Left renal pelvis (tissue), 4 donors: ENCODE measurements at places on chromosomes 16 and 17.

GRCh38 chr17:1532836-1533602, 16.6 kb upstream of the INPP5K start:
- no peak for DNase-seq

GRCh38 chr16:85712801-85713200, 24.0 kb upstream of the GINS2 start:
- DNase-seq: no peak

GRCh38 chr16:79328402-79329165, 272.0 kb downstream of the MAF start:
- DNase-seq: no peak

GRCh38 chr16:83403761-83404160, 404.0 kb upstream of the HSBP1 start:
- DNase-seq: no peak

DNA sequence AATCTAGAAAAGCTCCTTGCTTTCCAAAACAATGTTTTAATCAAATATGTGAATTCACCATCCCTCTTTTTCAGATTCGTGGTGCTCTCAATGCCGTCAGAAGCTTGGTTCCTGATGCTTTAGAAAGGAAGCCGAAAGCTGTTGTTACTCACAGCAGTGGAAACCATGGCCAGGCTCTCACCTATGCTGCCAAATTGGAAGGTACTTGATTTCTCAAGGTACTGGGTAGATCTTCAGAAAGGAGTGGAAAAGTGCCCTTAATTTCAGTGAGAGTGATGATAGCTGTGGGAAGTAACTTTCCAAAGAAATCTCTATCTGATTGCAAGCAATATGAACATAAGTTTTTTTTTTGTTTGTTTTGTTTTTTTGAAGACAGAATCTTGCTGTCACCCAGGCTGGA, 14.0 kb downstream of the SRR start:
- DNase-seq: no peak

DNA sequence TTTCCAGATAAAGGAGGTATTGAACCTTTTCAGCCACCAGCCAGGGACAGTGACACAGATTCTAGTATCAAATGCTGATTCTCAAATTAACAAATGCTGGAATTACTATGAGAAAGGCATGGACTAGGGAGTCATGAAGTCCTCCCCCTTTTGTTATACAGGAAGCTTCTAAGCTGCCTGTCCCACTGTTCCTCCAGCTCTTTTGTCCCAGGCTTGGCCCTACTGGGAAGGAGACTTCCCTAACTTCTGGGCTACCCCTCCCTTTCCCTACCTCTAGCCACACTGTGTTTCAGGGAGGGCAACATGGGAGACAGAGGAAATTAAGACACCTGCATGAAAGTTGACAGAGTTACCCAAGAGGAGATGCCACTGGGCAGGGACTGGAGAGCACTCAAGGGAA, 192.5 kb downstream of the CDH13 start:
- DNase-seq: no peak

- no peak for DNase-seq
Measured at GRCh38 chr16:84009282-84009681, 33.3 kb downstream of the SLC38A8 start.

DNA sequence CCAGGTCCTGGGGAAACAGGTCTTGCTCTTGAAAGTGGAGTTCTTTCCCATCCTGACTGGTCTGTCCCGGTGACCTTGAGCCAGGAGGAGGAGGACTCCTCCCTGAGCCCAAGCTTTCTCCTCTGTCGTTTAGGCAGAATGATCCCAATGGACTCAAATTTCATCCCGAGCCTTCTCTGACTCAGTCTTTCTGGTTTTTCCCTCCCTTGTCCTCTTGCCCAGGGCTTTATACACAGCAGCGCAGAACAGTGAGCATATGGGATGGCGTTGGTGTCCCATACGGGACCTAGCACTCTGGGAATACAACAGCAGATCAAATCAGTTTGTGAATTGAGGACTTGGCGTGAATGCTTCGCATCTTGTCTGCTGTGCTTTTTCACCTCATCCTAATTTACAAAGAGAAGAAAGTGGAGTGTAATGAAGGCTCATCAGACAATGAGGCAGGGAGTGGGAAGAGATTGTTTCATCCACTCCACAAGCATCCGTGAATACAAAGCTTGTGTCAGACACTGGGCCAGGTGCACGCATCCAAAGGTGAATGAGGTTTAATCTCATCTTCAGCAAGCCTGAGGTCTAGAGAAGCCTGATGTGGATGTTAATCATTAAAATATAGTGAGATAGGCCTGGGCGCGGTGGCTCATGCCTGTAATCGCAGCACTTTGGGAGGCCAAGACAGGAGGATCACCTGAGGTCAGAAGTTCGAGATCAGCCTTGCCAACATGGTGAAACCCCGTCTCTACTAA, 1.1 kb upstream of the XYLT1 start:
- DNase-seq: no peak

DNA sequence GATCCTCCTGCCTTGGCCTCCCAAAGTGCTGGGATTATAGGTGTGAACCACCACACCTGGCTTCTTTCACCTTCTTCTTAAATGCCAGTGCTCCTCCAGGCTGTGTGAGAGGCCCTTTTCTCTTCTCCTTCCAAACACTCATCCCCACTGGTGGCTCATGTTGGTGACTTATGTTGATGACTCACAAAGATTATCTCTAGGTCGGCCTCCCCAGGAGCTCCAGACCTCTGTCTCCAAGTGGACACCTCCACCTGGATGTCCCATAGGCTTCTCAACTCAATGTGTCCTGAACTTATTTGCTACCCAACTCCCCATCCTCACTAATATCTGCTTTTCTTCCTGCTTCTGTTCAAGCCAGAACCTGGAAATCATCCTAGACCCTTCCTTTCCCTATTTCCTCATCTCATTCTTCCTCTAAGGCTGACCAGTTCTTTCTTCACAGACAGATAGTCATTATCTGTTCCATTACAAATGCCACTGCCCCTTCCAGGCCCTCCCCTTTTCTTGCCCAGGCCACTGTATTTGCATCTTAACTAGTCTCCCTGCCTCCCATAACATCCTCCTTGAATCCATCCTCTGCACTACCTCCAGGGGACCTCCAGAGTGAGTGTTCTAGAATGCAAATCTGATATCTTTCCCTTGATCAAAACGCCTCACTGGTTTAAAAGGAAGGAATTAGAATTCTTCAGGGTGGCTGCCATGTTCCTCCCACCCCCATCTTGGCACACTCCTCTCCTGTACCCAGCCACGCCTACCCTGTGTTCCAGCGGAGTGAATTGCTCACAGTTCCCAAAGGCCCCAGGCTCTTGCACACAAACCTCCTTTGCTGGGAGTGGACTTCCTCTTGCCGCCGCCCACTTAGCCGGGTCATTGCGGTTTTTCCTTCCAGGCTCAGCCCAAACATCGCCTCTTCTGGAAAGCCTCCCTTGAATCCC, 34.8 kb upstream of the FBXO47 start:
- DNase-seq: peak; percentile 23

DNA sequence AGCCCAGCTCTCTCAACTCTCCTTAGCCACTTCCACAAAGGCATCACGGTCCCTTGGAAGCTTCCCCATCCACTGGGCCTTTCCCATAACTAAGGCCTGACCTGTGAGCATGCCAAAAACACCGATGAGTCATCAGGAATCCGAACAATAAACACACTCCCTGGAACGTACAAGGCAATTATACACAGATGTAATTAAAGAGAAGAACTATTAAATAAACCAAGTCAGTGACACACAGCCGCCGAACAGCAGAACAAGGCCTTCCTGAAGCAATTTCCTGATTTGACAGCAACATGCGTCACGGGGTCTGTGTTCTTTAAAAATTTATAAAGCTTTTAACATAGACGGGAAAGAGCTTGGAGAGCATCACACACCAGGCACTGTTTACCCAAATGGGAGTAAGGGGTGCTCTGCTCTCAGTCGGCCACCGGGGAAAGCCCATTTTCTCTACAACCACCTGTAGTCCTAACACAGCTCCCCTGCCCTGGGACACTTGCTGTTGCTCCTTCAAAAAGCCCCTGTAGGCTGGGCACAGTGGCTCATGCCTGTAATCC, 29.4 kb downstream of the COG7 start:
- no peak for DNase-seq

GRCh38 chr16:56767024-56767423, 37.1 kb downstream of the NUP93 start:
- DNase-seq: no peak

DNA sequence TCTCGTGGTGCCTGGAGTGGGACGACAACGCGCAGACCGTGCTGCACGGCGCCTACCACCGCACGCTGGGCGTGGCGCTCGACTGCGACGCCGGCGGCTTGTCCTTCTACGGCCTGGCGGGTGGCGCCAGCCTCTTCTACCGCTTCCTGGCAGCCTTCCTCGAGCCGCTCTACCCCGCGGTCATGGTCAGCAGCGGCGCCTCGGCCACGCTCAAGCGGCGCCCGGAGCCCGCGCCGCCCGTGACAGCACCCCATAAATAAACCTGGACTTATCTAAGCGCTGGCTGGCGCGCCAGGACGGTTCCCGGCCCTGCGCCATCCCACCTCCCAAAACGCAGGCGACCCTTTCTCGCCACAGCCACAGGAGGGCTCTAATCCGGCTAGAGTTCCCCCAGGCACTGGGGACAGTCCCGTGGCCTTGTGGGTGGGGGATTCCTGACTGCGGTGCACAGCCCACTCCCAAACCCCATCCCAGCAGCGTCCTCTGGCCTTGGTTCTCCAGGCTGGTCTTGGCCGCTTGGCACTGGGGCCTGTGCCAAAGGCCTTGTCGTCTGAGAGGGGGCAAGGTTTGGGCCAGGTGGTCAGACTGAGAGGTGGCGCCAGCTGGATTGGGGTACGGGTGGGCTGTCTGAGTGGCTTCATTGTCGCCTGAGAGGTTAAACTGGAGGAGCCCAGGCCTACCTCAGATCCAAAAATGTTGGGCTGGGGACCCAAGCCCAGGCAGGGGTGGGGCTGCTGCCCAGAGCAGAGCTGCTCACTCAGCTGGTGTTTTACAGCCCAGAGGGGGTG, 10.1 kb upstream of the SLC16A5 start:
- DNase-seq: no peak

DNA sequence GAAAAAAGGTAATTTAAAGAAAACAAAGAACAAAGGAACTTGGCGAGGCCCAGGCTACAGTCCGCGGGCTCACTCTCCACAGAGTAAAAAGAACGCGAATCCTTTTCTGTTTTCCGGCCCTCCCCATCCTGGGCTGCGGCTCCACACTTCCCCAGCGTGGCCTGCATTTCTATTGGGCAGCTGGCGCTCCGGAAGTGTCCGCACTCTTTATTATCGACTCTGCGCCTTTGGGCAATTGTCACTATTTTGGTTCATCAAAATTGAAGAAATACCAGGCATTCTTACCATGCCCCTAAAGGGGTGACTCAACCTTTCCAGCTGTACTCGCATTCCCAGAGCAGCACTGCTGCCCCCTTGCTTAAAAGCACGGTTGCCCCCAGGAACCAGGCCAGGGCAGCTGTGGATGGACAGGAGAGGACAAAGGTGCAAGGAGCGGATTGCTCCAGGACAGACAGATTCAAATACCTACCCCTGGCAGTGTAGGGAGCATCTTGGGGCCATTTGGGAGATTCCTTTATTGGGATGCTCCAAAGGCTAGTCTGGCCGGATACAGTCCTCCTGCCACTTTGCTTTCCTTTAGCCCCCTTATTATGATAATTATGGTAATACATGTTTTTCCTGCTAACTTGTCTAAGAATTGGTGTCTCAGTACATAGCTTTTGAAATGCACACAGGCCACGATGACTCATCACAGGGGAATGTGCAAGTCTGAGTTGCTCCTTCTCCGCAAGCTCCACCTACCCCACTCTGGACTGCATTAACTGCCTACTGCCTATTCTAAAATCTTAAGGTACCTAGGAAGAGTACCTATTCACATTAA, 985 bp upstream of the SLFN12 start:
- no peak for DNase-seq

DNA sequence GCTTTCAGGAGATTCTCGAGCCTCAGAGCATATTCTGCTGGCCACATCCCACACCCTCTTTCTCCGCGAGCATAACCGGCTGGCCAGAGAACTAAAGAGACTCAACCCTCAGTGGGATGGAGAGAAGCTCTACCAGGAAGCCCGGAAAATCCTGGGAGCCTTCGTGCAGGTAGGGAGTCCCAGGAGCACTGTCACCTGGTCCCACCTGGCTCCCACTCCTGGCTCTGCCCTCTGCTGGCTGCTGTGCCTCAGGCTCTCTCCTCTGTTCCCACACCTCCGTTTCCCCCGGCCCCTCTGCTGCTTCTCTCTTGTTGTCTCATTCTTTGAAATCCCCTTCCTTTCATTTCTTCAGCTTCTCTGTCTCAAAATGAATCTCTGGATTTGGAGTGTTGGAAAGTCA, 16.4 kb downstream of the LPO start:
- DNase-seq: no peak

GRCh38 chr17:56845934-56846333, 12.0 kb downstream of the DGKE start:
- DNase-seq: no peak

DNA sequence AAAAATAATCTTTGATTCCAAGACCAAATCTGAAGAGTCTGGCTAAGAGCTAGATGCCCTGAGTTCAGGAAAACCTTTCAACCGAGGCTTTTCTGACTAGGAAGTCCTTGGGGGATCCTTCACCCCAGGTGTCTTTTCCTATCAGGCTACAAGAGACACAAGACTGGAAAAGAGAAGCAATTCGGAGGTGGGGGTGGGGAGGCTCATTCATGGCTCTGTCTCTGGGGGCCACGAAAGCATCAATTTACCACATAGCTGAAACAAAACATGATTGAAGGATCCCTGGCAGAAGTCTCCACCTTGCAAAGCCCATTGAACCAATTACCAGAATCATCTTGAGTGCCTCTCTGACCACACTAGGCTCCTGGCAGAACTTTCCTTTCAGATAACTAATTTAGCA, 239.8 kb upstream of the SALL1 start:
- no peak for DNase-seq

DNA sequence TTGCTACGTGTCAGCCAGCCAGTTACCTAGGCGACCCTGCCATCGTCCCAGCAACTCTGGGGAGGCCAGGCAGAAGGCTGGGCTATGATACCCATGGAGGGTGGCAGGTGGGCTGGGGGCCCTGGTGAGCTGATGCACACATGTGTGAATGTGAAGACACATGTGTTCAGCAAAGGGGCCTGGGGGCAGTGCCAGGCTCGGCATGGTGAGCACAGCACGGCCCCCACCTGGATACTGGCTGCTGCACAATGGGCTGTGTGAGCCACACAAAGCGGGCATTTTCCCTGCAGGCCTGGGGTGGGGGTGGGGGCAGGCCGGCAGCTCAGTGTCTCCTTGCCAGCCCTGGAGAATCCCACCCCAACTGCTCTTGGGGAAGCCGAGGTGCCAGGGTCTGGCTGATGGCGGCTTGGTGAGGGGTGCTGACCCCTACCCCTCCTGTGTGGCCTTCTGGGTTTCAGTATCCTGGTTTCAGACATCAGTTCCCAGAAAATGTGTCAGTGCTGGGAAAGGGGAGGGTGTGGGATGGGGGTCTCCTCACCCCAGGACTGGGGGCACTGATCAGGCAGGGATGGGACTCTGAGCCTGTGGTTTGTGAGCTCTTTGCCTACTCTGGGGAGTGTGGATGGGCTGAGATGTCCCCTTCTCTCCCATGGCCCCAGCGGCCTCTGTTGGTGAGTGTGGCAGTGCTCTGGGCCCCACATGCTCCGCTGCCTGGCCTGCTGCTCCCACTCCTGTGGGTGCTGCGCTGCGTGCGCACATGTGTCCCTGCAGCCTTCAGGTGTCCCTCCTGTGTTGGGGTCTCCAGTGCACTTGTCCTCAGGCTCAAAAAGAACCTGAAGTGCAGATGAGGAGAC, 5.1 kb downstream of the LLGL1 start:
- DNase-seq: no peak
